ENCODE measurements at places on chromosomes 2 and 18.

DNA sequence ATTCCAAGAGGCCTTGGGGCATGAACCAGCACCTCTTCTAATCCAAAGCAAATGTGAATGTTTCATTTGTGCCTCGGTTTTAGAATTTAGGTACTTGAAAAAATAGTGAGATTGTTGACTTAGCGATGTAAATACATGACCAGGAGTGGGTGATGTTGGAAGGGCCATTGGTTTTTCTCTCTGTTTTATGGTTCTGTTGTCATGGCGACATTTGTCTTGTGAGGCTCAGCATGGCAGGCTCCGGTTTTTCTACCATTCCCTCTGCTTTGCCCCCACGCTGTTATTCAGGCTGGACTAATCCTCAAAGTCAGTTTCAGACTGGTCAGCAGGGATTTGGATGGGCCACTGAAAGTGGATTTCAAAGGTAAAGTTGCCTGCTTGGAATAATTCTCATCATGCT is 255.4 kb downstream of the ALPK2 start:
- no peak for DNase-seq

GRCh38 chr18:31048216-31048615 is 5.7 kb upstream of the DSC3 start:
- DNase-seq: no peak

- no peak for DNase-seq
Measured at GRCh38 chr18:59512025-59512755, 153.1 kb upstream of the LMAN1 start.

GRCh38 chr2:111191877-111192276 is 71.2 kb downstream of the BCL2L11 start:
- no peak for DNase-seq

DNA sequence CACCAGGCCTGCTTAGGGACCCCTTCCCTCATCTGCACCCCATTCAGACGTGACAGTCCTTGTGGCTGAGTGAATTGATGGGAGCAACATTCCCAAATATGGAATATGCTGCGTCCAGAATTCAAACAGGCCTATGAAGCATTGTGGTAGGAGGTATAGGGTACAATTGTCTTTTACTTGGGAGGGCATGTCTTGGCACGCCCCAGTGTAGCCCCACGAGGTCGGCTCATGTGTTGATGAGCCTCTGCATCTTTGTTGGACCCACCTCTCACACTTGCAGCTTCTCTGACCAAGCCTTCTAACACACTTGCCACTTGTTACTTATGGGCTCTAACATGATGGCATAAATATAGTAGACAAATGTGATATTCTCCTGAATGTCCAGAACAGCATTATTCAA is 1.6 kb downstream of the TIMM21 start:
- no peak for DNase-seq

DNA sequence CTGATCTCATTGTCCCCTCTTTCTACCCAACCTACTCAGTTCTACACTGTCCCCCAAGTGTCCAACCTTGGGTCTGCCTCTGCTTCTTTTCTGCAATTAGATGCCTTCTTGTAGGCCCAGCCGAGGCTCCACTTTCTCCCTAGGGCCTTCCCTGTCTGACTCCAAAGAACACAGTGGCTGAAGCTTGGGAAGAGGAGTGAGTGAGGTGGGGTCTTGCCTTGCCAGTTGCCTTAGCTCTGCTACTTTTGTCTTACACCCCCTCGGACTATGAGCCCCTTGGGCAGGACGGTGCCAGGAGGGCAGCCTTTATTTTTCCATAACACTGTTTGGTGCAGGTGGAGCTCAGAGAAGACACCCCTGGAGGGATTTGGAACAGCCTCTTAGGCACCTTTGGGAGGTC is 345.1 kb downstream of the CYP26B1 start:
- DNase-seq: no peak

DNA sequence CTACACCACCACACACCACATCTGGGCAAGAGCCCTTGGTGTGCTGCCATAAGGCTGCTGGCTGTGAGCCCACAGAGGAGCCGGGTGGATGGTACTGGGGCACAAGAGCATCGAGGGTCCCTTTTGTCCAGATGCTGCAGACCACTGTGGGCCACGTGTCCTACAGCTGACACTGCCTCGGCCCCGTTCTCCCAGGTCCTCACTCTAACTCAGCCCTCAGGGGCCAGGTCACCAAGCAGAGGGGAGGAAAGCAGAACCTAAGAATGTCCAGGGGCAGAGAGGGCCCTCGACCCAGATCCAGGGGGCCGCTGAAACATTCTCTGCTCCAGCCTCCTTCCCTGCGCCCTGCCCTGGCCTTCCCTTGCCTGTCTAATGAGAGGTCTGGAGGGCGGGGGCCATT is 91.7 kb upstream of the ASB18 start:
- no peak for DNase-seq

- DNase-seq: no peak
Measured at GRCh38 chr2:174224665-174225288, 23.6 kb downstream of the OLA1 start.

DNA sequence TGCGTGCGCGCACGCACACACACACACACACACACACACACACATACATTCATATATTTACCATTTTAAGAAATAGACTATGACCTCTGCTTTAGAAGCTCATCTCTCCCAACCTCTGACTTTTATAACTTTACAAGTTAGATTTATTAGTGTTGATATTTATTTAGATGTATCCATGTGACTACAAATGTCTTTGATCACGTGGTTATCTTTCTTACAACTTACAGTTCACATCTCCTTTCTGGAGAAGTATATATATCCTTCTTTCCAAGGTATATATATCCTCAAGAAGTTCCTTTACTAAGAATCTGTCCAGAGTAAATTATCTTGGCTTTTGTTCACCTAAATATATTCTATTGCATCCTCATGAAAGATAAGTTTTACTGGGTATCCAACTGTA is 16.3 kb upstream of the LTBP1 start:
- DNase-seq: no peak

DNA sequence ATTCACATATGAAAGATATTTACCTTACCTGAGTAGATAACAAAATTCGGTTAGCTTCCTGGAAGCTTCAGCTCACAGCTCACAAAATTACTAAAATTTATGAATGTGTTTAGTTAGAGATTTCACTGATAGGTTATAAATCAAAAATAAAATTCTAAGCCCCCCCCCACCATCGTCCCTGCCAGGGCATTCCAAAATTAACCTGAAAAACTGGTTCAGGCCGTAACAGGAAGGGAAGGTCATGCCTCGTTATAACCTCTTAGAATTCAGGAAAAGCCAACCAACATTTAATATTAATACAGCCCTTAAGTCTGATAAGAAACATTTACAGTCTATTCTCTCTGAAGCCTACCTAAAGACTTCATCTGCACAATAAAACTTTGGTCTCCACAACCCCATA is 48.9 kb downstream of the COX7A2L start:
- DNase-seq: no peak

GRCh38 chr2:171893196-171893823 is 734 bp downstream of the SLC25A12 start:
- no peak for DNase-seq

DNA sequence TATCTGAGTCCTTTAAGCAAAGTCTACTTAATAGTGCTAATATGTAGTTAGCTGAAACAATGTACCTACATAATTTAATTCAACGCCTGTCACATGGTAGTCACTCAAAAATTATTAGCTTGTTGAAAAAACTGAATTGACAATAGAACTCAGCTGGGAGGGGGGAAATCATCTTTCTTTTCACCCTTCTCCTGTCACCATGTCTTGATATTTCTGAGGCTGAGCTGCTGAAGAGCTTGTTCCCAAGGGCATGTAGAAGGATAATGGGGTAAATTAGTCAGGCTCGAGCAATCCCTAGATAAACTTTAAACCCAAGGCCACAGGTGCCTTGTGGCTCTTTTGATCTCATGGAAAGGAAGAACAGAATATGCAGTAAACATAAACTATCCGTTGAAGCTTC is 339.6 kb upstream of the LRATD1 start:
- DNase-seq: no peak

Measured in occipital lobe (tissue), 3 donors.